Coronary artery (tissue), 2 donors: ENCODE measurements at places on chromosomes 5 and 9.
A peak's percentile ranks its signal among the peaks of the same experiment; 100 is the strongest.

DNA sequence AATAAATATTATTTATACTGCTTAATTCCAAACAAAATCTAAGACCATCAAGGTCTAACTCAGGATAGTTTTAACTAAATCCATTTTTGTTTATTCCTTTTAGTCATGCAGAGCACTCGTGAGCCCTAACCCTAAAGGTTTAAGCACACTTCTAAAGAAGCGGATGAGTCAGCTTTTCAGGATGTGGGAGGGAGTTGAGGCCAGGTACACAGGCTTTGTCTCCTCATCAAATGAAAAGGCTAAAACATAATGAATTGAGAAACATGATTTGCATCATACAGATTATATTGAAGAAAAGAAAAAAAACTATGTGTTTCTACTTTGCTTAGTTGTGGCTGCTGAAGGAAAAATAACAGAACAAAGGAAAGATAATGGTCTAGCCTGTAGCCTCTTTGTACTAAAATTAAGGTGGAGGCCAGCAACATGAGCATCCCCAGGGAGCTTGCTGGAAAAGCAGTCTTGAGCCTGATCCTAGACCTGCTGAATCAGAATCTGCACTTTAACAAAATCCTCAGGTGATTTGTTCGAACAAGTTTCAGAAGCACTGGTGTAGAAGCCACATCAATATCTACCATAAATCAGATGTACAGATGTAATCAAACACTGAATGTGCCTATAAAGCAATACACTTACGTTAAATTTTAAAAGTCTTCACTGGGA, 21.1 kb upstream of the ISCA1 start:
- DNase-seq: no peak

GRCh38 chr9:135552698-135553171, 6.8 kb downstream of the OBP2A start:
- no peak for DNase-seq

DNA sequence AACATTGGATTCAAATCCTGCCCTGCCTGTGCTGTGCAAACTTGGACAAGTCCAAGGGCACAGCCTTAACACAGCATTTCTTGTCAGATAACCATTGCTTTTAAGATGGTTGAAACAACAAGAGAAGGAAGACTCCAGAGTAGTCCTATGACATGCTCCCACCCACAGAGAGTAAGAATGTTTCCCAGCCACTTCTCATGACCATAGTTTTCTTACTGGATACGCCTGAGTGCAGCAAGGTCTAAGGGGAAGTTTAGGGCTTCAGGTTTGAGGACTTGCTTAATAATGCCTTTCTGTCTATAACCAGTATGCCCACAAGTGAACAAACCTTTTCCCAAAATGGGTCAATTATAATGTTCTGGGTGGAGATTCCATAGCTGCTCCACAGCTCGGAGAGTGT, 126.4 kb downstream of the SLF1 start:
- no peak for DNase-seq

GRCh38 chr5:134609232-134609851, 23.3 kb downstream of the SAR1B start:
- DNase-seq: no peak

GRCh38 chr9:114261987-114262386, 60.9 kb upstream of the ORM1 start:
- DNase-seq: no peak

- no peak for DNase-seq
These were observed 562.8 kb upstream of the C9orf72 start for GRCh38 chr9:28136113-28136512.

DNA sequence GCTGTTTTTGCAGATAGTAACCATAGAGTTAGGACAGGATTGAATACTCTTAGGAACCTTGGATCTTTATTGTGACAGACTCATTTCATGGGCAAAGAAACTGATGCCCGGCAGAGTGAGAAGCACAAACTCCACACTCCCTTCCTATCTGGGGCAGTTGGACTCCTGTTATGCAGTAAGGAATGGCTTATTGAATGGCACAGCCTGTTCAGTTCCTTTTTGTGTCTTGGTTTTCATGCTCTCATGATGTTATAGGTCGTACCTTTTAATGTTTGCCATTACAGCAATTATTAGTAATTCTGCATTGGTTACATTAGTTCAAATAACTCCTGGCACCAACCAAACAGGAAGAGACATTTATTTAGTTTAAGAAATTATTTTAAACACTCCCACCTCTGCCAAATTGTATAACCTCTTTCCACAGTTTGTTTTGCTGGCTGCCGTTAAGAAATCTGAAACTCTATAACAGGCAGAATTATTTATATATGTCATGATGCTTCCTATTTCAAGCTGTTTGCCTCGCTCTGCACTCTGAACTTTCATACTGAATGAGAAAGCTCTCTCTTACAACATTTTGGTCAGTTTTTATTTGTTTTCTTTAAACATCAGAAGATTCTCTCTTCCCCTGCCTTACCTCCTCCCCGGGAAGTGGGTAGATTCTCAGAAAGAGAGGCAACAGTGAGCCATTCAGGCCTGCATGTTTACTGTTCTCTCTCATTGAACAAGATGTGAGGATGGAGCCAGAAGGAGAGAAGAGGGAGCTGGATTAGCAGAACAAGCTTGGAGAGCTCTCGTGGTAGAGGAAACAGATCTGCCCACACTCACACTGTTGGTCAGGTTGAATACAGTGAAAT, 144.4 kb downstream of the ARHGEF28 start:
- no peak for DNase-seq

GRCh38 chr9:122226142-122226757, 2.5 kb downstream of the LHX6 start:
- DNase-seq: no peak

GRCh38 chr9:99282406-99282805, 60.3 kb downstream of the SEC61B start:
- no peak for DNase-seq

- DNase-seq: no peak
These were observed 334.5 kb downstream of the TLR4 start for GRCh38 chr9:118038713-118039112.

DNA sequence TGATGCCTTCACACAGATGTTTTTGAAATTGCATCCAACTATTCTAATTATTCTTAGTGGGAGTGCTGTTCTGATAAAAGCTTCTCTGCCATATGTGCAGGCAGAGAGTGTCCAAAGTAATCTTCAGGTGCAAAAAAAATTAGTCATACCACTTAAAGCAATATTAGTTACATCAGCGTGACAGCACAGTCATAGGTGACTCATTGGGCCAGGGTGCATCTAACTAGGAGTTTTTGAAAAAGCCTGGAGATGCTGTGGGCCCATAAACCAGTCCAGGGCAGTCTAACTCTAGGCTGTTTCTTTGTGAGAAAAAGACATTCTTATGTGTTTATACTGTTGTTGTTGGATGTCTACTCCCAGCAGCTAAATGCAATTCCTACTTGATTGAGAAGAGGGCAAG, 33.0 kb upstream of the C6 start:
- DNase-seq: no peak

- DNase-seq: no peak
These were observed 49.7 kb upstream of the NCS1 start for GRCh38 chr9:130122456-130122855.

- DNase-seq: no peak
These were observed 515 bp downstream of the UTP15 start for GRCh38 chr5:73565969-73566547.

- DNase-seq: no peak
These were observed 39.9 kb downstream of the MOCS2 start for GRCh38 chr5:53069626-53070025.

GRCh38 chr9:115668521-115668920, 485.1 kb upstream of the PAPPA start:
- no peak for DNase-seq

GRCh38 chr5:173689737-173690360, 73.4 kb upstream of the BOD1 start:
- DNase-seq: no peak

DNA sequence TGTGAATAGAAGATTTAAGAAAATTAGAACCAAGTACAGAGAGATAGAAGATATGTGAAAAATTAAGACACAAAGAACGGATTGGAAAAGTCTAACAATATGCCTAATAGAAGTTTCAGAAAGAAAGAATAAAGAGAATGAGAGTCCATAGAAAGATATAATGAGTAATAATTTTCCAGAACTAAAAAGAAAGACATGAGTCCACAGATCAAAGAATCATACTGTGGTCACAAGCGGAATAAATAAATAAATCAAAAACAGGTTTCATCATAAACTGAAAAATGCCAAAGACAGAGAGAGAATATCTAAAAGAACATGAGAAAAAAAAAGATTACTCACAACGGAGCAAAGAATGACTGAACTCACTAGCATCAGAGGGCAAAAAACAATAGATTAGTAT, 32.9 kb downstream of the FEM1C start:
- no peak for DNase-seq

GRCh38 chr5:14895301-14895700, 23.7 kb upstream of the ANKH start:
- DNase-seq: no peak

- DNase-seq: no peak
These were observed 24.4 kb downstream of the ANKRD55 start for GRCh38 chr5:56208681-56209080.

- DNase-seq: no peak
These were observed 489.4 kb downstream of the PRELID2 start for GRCh38 chr5:145345511-145346287.

DNA sequence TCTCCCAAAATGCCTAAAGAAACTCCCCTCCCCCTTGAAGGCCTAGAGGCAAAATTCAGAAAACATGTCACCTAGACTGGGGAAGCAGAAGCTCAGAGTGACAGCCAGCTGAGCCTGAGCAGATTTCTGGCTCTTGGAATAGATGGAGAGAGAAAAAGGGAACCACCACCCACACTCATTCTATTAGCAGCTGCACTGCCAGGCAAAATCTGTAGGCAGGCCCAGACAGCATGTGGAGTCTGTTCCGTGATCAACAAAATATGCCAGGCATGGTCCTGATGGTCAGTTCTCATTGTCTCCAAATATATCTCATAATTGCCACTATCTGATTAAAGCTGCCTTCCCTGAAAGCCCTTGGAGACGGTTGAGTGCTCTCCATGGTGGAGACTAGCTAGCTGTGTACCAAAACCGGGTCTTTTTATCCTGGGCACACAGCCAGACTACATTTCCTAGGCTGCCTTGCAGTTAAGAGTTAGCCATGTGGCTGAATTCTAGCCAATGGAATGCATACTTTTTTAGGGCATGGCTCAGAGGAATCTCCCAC, 131.7 kb upstream of the GPR151 start:
- no peak for DNase-seq

GRCh38 chr5:110899566-110900412, 161.0 kb downstream of the SLC25A46 start:
- no peak for DNase-seq

- no peak for DNase-seq
These were observed 254.1 kb upstream of the ACTBL2 start for GRCh38 chr5:57736716-57737115.

GRCh38 chr5:33184367-33184766, 256.4 kb upstream of the TARS1 start:
- DNase-seq: no peak

DNA sequence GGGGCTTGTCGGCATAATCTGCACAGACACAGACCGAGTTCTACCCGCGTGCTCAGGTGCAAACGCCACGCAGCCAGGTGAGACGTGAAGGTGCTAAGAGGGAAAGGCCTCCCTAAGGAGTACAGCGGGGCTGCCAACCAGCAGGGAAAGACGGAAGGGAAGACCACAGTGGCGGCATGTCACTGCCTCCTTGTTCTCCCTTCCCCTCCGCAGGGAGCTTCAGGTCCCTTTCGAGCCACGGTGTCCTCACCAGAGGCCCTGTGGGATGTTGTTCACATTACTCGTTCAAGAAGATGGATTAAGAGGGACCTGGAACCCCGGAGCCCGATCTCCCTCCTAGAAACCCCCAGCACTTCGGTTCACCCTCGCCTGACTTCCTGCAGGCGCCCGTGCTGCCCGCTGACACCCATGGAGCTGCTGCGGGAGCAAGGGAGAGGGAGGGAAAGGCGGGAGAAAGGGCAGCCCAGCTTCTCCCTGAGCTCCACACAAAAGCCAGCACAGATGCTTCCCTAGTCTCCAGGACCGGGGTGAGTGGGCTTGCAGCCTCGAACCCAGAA, 686 bp downstream of the BRD9 start:
- no peak for DNase-seq

- no peak for DNase-seq
These were observed 78.2 kb downstream of the RAI14 start for GRCh38 chr5:34734326-34734725.

GRCh38 chr9:2778816-2779215, 61.5 kb downstream of the KCNV2 start:
- DNase-seq: no peak

- DNase-seq: peak; percentile 62
These were observed 3.6 kb upstream of the B4GALT1 start for GRCh38 chr9:33170464-33171415.

DNA sequence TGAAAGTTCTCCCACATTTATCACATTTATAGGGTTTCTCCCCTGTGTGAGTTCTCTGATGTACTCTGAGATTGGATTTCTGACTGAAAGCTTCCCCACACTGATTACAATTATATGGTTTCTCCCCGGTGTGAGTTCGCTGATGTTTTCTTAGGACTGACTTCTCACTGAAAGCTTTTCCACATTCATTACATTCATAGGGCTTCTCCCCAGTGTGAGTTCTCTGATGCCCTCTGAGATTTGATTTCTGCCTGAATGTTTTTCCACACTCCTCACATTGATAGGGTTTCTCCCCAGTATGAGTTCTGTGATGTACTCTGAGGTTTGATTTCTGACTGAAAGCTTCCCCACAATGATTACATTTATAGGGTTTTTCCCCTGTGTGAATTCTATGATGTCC, 36.3 kb downstream of the ZNF782 start:
- DNase-seq: no peak

GRCh38 chr9:73030370-73031030, 77.6 kb upstream of the ALDH1A1 start:
- no peak for DNase-seq

- no peak for DNase-seq
These were observed 78.3 kb upstream of the SSBP2 start for GRCh38 chr5:81829242-81829641.

DNA sequence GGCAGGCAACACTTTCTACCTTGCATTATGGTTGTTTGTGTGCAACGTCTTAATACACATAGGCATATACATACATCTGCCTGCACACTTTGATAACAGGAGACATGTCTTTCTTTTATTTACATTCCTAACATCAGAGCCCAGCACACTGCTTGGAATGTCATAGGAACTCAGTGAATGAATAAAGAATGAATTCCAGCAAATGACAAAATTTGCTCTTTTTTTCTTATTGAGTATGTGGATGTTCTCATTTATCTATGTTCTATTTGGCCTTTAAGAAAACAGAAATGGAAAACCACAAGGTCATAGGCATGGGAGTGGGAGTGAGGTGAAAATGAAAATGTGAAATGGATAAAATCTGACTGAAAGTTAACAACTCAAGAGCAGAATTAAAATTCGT, 36.3 kb upstream of the PALM2AKAP2 start:
- DNase-seq: no peak

- no peak for DNase-seq
These were observed 111.1 kb upstream of the FBN2 start for GRCh38 chr5:128649192-128649591.

DNA sequence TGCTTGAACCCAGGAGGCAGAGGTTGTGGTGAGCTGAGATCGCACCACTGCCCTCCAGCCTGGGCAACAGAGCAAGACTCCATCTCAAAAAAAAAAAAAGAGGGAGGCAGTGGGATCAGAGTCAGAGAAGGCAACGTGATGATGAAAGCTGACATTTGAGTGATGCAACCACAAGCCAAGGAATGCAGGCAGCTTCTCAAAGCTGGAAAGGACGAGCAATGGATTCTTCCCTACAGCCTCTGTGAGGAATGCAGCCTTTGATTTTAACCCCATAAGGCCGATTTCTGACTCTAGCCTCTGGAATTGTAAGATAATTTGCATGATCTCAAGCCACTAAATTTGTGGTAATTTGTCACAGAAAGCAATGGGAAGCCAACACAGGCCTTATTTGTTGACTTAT, 9.8 kb downstream of the TGFBI start:
- DNase-seq: no peak
